ENCODE measurements at places on chromosomes 2 and 18. TPM values are rescaled to one million over a fixed set of nuclear protein-coding genes. Genes with fewer than 3 reads are reported as not detected.

- no peak for DNase-seq
Measured at GRCh38 chr2:156896294-156896693, 361.2 kb upstream of the GALNT5 start.

Gene C2orf81
- 4.4 TPM for total RNA-seq

- no peak for DNase-seq
Measured at GRCh38 chr18:13372531-13372951, 154.0 kb downstream of the LDLRAD4 start.

GRCh38 chr2:176960061-176960460 lies 252.5 kb upstream of the HNRNPA3 start:
- DNase-seq: no peak

Gene TMEM178A
- total RNA-seq: 6.6 TPM

DNA sequence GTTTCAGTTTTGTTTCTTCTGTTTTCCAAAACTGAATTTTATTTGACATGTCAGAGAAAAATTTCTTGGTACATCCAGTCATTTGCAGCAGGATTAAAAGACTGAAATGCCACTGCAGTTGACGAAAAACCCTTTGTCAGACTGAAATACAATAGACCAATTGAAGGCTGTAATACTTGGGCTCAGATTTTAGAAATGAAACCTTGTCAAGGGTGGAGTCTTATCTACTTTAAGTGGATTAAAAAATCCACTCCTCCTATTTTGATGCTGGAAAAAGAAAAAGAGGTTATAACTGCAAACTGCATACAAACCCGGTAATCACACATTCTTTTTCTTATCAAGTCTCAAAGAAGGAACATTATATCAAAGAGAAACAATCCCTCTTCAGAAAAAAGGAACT lies 80.2 kb upstream of the NEUROD1 start:
- DNase-seq: no peak

Gene DYNAP
- total RNA-seq: not detected

Gene ALK
- total RNA-seq: 0.18 TPM

DNA sequence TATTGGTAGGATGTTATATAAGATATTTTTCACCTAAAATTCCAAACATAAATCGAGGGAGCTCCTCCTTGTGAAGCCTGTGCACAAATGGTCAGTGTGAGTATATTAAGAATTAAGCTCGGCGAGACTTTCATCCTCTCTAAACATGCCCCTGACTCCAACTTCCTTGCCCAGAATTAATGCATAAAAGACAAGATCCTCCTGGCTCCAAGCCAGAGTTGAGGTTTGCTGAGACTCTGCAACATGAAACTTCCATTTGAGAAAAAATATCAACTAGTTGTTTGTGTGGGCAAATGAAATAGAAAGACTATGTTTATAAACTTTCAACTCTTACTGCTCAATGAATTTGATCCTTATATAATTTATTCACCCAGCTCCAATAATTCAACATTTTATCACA lies 68.1 kb downstream of the CCDC178 start:
- no peak for DNase-seq

Gene IL36A
- not detected for total RNA-seq
